Occipital lobe (tissue), 3 donors: ENCODE measurements at places on chromosomes 7 and 10. TPM values are rescaled to one million over a fixed set of nuclear protein-coding genes. Genes with fewer than 3 reads are reported as not detected.

The SYPL1 gene
- total RNA-seq, result 52.4 TPM

The SPDYE6 gene
- 0.16 TPM for total RNA-seq

The EVX1 gene
- total RNA-seq, result not detected

The H2BK1 gene
- total RNA-seq, result not detected

The GIMAP1 gene
- total RNA-seq, result 0.94 TPM

The FOXP2 gene
- total RNA-seq, result 29.9 TPM

The MAGI2 gene
- total RNA-seq, result 244 TPM

The PDE1C gene
- 17.8 TPM for total RNA-seq

The ACHE gene
- 16.1 TPM for total RNA-seq

The SSMEM1 gene
- 0.31 TPM for total RNA-seq

The CYP3A4 gene
- not detected for total RNA-seq

The HDAC9 gene
- total RNA-seq, result 175 TPM

The UNCX gene
- total RNA-seq, result not detected

The SLC26A3 gene
- total RNA-seq, result not detected

The NPSR1 gene
- total RNA-seq, result not detected

The TUBB8 gene
- not detected for total RNA-seq

The IFIT1B gene
- total RNA-seq, result 2.0 TPM

The OPN4 gene
- not detected for total RNA-seq
